ENCODE measurements at places on chromosomes 2 and 18.

- no peak for DNase-seq
- H3K27me3 ChIP-seq = no peaks in the 10 kb centered on the region
- H3K4me3 ChIP-seq = no peak overlapping the region
These were observed 13.9 kb downstream of the ZAP70 start for GRCh38 chr2:97727296-97727695.

- H3K27me3 ChIP-seq = no peaks in the 10 kb centered on the region
- no peak for DNase-seq
- no peaks in the 10 kb centered on the region for H3K4me1 ChIP-seq
- H3K36me3 ChIP-seq = no peaks in the 10 kb centered on the region
- no peak overlapping the region for H3K27ac ChIP-seq
These were observed 12.0 kb downstream of the SMARCAL1 start for GRCh38 chr2:216424274-216424673.

- no peak for DNase-seq
- no peak overlapping the region for H3K4me3 ChIP-seq
- no peak overlapping the region for H3K27ac ChIP-seq
- H3K36me3 ChIP-seq = no peaks in the 10 kb centered on the region
- peaks cover 12% of the 10 kb centered on the region for H3K4me1 ChIP-seq
These were observed 1.1 kb downstream of the TMEM169 start for GRCh38 chr2:216082805-216083204.

DNA sequence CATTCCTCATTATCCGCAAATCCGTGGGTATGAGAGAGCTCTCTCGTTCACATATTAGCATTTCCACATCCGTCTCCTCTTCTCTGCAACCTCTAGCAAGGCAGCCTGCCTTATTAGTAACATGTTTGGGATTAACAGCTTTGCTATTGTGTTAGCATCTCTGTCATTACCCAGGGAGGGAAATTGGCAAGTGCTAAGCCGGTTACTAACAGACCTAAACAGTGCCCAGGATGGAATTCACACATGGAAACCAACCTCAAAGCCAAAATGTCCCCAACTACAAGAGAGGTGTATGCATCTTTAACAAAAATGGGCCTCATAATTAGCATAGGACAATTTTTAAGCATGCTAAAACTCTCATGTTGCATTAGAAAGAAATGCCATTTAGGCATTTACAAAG lies 309.0 kb upstream of the MEIS1 start:
- H3K27ac ChIP-seq = no peak overlapping the region
- H3K4me3 ChIP-seq = no peak overlapping the region
- no peaks in the 10 kb centered on the region for H3K36me3 ChIP-seq
- H3K4me1 ChIP-seq = no peaks in the 10 kb centered on the region
- DNase-seq = no peak

- H3K27ac ChIP-seq = no peak overlapping the region
- no peaks in the 10 kb centered on the region for H3K4me1 ChIP-seq
- H3K27me3 ChIP-seq = no peaks in the 10 kb centered on the region
- no peak overlapping the region for H3K4me3 ChIP-seq
These were observed 118.3 kb downstream of the FMNL2 start for GRCh38 chr2:152453129-152453911.

DNA sequence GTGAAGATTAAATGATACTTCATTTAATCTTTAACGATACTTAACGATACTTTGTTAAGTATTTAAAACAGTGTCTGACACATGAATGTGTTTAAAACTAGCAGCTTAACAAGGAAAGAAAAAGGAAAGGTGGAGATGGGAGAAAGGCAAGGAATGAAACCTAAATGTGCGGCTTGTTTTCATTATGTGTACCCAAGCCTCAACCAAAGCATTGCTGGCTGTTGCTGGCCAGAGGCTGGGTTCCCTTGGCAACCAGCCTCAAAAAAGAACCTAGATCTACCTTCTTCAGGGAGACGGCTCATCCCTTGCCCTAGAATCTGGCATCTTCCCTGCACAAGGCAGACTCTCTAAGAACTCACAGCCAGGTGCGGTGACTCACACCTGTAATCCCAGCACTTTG lies 13.8 kb upstream of the PCBP1 start:
- H3K27me3 ChIP-seq = no peaks in the 10 kb centered on the region
- no peak for DNase-seq
- no peak overlapping the region for H3K4me3 ChIP-seq

GRCh38 chr2:25596516-25597244 lies 76.7 kb downstream of the DTNB start:
- H3K27me3 ChIP-seq = no peaks in the 10 kb centered on the region
- DNase-seq = no peak
- H3K27ac ChIP-seq = no peak overlapping the region
